Inflammatory macrophage (primary cell): ENCODE measurements at places on chromosomes 4 and X.

GRCh38 chr4:5019274-5019673, at the start of gene CYTL1:
Gene CYTL1 (minus strand): TSS chr4:5019458. CDS start chr4:5019445, 13 bp downstream.
- DNase-seq = peak; percentile 45

- DNase-seq = no peak
These were observed 33.4 kb upstream of the RBM47 start for GRCh38 chr4:40662962-40663604.

DNA sequence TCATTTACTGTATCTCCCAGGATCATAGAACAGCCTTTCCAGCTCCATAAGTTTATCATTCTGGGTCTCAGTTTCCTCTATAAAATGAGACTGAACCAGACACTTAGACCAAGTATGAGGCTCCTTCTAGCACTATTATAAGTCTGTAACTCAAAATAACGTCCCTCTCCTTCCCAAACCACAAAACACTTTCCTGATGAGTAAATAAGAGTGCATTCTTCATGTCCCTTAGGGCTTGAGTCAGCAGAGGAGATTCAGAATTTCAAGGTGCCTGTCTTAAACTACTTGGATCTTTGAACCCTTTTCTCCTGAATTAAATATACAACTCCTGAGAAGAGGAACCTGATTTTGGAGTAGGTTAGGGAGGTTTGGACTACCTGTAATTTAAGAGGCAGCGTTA, 62.6 kb downstream of the GLRA2 start:
- no peak for DNase-seq

GRCh38 chr4:75935628-75936027, 5.2 kb downstream of the NAAA start:
- no peak for DNase-seq

- peak; percentile 72 for DNase-seq
These were observed 4.0 kb upstream of the ZNF518B start for GRCh38 chr4:10461091-10461849.

DNA sequence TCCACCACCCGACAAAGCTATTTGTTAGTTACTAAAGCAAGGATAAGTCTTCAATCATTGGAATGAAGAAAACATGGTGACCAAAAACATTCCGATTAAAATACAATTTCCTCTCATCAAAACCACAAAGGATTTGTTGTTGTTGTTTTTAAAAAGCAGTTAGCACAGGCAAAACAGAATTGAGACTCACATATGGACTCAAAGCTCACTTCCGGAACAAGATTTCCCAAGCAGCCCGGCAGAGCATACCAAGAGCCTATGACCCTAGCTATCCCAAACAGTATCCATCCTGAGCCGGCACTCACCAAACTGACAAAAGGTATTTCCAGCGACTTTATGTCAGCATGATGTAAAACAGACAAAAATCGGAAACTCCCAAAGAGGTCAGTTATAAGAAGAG, 39.9 kb downstream of the ADGRA3 start:
- DNase-seq = no peak

DNA sequence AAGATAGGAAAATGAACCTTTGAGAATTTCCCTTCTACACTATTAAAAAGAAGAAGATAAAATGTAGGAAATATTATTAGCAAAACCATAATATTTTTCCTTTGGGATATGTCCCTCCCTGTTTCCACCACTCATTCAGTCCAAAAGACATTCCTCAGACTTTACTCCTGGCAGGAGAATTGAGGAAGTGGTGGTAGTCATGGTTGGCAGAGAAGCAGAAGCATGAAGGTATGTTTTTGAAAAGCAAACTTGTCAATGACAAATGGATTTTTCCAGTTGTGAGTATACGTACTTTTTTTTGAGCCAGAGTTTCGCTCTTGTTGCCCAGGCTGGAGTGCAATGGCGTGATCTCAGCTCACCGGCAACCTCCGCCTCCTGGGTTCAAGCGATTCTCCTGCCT, 13.7 kb downstream of the STAG2 start:
- no peak for DNase-seq
